Testis (tissue), 5 donors: ENCODE measurements at places on chromosomes 4 and X. TPM values are rescaled to one million over a fixed set of nuclear protein-coding genes. Genes with fewer than 3 reads are reported as not detected.
A peak's percentile ranks its signal among the peaks of the same experiment; 100 is the strongest.

ESX1 gene
- 17.0 TPM for polyA plus RNA-seq

C4orf33 gene
- polyA plus RNA-seq: 7.2 TPM

CABS1 gene
- 80.1 TPM for polyA plus RNA-seq

LSM6 gene
- polyA plus RNA-seq: 39.9 TPM

ARHGAP4 gene
- 25.6 TPM for polyA plus RNA-seq

KIF4A gene
- 2.4 TPM for polyA plus RNA-seq

AKAP4 gene
- 296 TPM for polyA plus RNA-seq

SLC9B1 gene
- polyA plus RNA-seq: 108 TPM

CTAG2 gene
- polyA plus RNA-seq: 8.4 TPM

EIF4E gene
- polyA plus RNA-seq: 127 TPM

TMPRSS11A gene
- polyA plus RNA-seq: 0.70 TPM

CCDC149 gene
- polyA plus RNA-seq: 9.4 TPM

FAM53A gene
- polyA plus RNA-seq: 24.2 TPM

HS3ST1 gene
- polyA plus RNA-seq: 1.2 TPM

FGF13 gene
- polyA plus RNA-seq: 6.5 TPM

MAB21L2 gene
- polyA plus RNA-seq: not detected

DNA sequence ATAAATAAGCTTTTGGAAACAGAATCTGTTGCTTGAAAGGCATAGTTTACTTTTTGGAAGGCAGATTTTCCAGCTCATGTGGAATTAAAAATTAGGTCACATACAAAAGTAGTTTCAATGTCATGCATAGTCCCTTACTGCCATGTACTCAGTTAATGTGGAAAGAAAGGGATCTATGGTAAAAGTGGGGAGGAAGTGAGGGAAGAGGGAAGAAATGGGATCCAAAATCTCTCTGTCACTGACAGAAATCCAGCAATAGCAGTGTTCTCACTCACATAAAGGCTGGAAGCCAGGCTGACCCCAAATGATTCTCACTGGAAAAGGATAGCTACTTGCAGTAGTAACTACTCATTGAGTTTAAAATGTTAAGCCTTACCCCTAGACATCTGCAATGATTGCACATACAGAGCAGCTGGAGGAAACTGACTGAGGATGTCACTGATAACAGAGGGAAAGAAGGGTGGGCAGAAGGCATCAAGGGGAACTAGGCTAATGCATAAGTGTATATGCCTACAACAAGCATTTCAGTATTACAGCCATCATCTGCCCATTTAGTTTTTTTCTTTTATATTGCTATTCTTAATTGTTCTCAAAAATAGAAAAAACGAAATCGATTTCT, 445.6 kb downstream of the FAT4 start:
- DNase-seq: no peak

DNA sequence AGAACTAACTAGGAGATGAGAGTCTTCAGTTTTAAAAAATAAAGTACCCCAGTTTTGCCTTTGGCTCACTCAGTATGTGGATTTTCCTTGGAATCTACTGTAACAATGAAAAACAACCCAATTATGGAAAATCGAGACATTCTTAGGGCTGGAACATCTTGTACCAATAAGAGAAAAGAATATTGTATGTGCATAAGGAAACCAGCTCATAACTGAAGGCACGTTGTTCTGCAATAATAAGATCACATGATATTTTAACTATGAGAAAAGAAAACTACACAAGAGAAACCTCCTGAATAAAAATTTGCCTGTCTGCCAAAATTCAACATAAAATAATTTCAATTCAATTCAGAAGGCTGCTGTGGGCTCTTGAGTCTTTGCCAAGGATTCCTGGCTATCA, 261.8 kb upstream of the EDNRA start:
- no peak for DNase-seq

DNA sequence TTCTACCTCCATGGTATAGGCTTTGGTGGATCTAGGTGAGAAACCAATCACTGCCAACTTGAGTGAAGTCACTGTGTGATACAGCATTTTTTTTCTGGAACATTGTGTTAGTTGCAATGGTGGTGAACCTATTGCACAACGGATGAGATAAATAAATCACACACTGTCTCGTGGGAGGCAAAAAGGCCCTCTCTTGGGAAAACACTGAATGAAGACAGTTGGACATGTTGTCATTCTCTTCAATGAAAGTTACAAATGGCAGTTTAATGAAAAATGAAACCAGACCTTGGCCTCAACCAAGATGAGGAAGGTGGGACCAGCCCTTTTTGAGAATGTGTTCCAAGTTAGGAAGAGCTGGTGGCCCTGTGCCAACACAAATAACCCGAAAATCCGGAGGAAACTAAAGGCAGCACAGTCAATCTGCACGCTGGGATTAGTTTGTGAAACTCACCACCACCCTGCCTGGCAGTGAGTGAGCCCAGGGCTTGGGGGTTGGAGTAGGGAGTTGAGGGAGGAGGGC, 5.4 kb upstream of the ADGRG2 start:
- no peak for DNase-seq

GRCh38 chr4:86181585-86181984, 178.3 kb downstream of the MAPK10 start:
- DNase-seq: no peak

- no peak for DNase-seq
Measured at GRCh38 chrX:41708486-41708885, 15.5 kb upstream of the GPR82 start.

DNA sequence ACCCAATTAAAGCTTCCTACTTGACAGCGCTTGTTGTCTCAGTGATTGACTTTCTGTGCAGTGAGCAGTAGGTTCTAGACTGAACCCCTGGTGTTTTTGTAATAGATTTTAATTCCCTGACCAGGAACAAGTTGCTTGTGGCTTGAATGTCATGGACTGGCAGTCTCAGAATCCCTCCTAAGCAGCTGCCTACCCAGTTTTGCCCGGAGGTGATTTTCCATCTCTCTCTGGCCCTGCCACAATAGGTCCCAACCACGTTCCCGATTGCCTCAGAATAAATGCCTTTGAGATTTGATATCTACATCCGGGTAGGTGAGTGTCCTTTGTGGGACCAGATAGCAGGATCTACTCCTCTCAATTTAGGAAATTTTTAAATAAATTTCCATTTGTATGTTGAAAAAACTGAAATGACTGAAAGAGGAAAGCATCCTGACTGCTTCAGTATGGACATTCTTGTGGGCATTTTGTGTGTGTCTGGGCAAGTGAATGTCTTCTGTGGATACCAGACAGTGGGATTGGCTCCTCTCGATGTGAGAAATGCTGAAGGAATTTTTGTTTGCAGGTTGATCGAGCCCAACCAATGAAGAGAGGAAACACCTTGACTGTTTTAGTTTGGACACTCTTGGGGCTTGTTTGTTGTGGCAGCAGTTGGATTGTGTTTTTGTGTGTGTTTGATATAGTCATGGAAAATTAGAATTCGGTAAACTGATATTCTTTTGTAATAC, 1607.4 kb downstream of the C4orf33 start:
- DNase-seq: no peak

- no peak for DNase-seq
Measured at GRCh38 chrX:49043987-49044281, 777 bp upstream of the TFE3 start.

- no peak for DNase-seq
Measured at GRCh38 chr4:15233264-15233597, 194.6 kb upstream of the C1QTNF7 start.

- DNase-seq: no peak
Measured at GRCh38 chr4:186604124-186604807, 48.9 kb upstream of the MTNR1A start.

- DNase-seq: no peak
Measured at GRCh38 chrX:40022421-40022820, 75.3 kb downstream of the BCOR start.

DNA sequence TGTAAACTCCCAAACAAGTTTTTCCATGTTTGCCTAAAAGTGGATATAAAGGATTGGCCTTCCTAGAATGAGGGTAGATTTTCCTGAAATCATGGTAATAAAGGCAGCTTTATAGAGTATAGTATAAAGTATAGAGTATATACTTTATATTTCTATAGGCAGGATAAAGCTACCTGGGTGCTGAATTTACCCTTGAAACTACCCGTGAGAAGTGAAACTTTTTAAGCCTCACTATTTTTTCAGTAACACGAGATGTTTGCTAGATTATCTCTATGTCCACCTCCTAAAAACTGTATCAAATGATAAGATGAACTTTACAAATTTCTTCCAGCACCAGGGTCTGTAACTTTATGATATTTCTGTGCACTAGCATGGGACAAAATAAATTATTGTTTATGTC, 340.0 kb upstream of the GALNTL6 start:
- DNase-seq: no peak

DNA sequence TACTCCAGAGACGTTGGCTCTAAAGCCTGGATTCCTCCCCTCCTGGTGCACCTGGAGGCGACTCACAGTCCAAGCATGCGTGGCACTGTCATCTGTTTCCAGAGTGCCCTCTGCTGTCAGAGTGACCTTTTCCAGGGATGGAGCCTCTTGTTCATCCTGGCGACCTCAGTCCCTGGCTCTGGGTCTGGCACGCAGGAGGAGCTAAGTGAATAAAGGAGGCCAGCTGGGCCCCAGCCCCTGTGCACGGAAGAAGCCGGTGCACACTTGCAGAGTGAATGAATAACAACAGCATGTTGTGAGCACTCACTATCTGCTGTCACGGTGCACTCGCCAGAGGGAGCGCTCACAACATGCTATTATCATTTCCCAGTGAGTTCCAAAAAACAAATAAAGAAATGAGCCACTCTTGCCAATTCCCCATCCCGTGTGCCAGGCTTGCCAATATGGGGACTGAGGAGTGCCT, 27.8 kb upstream of the PSAPL1 start:
- peak; percentile 70 for DNase-seq

GRCh38 chrX:49956313-49956712, 33.9 kb downstream of the CLCN5 start:
- DNase-seq: no peak

GRCh38 chrX:30971774-30972603, 82.9 kb upstream of the TAB3 start:
- DNase-seq: peak; percentile 48

DNA sequence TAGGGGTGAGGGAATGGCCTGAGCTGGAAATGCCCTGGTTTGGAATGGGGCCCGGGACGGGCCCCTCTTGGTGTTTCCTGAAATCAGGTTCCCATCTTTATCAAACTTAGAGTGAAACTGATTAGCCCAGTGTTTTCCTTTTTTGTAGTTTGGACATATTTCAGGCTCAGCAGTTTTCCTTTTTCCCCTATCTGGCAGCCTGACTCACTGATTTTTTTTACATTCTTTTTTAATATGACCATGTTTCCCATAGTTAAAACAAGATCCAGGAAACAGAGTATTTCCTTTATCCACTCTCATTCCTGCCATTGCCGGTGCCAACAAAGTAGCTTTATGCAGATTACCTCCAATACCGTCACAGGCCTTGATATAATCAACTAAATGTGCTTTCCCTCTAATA, 20.5 kb upstream of the C4orf17 start:
- DNase-seq: no peak

- DNase-seq: no peak
Measured at GRCh38 chrX:144840616-144841015, 406.7 kb upstream of the SPANXN1 start.

GRCh38 chr4:120065974-120066516, 603 bp downstream of the MAD2L1 start:
- no peak for DNase-seq

GRCh38 chr4:77273412-77273811, 116.4 kb downstream of the CCNG2 start:
- no peak for DNase-seq

- peak; percentile 19 for DNase-seq
Measured at GRCh38 chr4:104420766-104421165, 73.9 kb downstream of the CXXC4 start.

GRCh38 chr4:57053508-57053907, 56.7 kb downstream of the IGFBP7 start:
- DNase-seq: no peak

GRCh38 chrX:20265726-20266681, 705 bp downstream of the RPS6KA3 start:
- DNase-seq: peak; percentile 19

DNA sequence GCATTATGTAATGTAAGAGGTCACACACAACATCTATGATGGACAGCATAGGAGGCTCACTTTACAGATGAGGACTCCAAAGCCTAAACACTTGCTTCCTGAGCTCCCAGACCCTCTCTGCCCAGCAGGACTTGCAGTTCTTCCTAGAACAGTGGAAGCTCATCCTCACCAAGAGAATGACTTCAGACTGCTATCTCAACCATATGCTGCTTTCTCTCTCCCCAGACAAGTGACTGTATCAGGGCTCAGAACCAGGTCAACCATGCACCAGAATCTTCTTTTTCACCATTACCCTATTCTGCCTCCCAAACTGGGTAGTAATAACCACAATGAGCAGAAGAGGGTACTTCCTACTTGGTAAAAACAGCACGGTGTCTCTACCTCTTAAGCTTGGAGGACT, 12.2 kb downstream of the RNF150 start:
- no peak for DNase-seq

- no peak for DNase-seq
Measured at GRCh38 chr4:24995346-24995919, 35.3 kb downstream of the LGI2 start.
